Adipocyte (in vitro differentiated cells): ENCODE measurements at places on chromosomes 16 and 17.

DNA sequence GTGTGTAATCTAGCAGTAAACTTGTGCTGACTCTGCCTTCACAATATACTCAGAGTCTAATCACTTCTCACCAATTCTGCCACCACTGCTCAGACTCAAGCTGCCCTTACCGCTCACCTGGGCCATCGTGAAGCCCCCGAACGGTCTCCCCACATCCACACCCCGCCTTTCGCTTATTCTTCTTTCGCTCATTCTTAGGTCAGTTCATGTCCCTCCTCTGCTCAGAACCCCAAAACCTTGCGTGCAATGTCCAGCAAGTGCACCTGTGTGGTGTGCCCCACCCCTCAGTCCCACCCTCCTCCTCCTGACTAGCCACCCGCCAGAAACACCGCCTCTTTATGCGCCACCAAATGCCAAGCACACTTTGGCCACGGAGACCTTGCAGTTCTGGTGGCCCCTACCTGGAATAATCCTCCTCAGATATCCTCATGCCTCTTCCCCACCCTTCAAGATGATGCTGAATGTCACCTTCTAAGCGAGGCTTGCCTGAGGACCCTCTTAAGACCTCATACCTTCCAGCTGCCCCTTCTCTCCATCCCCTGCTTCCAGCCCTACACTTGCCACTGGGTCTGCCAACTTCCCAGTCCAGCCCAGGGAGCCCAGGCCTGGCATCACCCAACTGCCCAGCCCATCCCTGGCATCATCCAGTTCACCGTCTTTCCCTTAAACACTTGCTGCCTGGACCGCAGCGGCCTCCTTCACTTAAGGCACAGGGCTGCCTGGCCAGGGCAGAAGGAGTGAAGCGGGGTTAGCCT lies 34.3 kb upstream of the RBFOX3 start:
- no peak for DNase-seq

GRCh38 chr16:2250652-2251295 lies 613 bp downstream of the ECI1 start:
- DNase-seq = peak; percentile 53

DNA sequence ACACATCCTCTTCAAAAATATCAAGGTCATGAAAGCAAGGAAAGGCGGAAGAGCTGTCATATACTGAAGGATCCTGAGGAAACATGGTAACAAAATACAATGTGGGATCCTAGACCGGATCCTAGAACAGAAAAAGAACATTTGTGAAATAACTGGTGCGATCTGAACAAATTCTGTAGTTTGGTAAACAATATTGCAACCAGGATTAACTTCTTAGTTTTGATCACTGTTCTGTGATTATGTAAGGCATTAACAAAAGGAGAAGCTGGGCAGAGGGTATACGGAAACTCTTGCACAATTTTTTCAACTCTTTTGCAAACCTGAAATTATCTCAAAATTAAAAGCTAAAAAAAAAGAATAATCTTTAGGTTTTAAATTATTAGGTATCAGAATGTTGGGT lies 109.7 kb downstream of the TRIM37 start:
- DNase-seq = no peak

GRCh38 chr17:58648236-58648635 lies 43.6 kb downstream of the TEX14 start:
- no peak for DNase-seq

DNA sequence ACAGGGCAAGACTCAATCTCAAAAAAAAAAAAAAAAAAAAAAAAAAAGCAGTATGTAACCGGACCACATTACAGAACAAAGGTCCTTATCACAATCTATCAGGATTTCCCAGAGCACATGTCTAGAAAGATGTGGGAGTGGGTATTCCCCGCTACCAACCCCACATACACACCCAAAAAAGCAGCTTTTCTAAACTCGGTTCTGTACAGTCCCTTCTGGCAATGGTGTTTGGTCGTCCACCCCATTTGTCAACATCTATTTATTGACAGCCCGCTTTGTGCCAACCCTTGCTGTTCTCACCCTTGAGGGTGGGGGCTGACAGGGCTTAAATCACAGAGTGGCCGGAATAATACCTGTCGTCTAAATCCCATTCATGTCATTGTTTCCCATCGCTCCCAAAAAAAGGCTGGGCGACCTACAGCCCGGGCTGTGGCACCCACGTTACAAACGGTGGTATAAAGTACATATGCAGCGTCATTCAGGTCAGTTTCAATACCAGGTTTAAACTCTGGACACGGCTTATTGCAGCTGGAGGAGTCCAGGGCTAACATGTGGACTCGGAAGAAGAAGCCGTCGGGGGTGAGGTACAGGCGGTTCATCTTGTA lies 3.6 kb downstream of the C17orf58 start:
- DNase-seq = no peak

DNA sequence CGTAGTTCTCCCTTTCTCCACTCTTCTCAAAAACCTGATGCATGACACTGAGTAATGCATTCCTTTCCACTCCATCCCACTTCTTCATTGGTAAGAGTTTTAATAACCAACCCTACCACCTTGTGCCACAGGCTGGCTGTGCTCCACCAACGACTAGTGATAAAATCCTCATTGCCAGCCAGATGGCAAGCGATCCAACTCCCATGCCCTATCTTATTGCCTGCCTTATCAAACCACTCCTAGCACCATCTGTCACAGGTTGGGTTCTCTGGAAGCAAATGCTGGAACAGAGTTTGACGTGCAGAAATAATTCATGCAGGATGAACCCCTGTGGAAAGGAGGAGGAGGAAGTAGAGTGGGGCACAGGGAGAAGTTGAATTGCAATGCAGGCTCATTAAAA lies 99.5 kb downstream of the CHD9NB start:
- DNase-seq = no peak

GRCh38 chr17:80727409-80727755 lies 182.7 kb downstream of the RPTOR start:
- DNase-seq = no peak

- peak; percentile 44 for DNase-seq
Measured at GRCh38 chr17:41082626-41083025, 1.3 kb upstream of the KRTAP4-7 start.

DNA sequence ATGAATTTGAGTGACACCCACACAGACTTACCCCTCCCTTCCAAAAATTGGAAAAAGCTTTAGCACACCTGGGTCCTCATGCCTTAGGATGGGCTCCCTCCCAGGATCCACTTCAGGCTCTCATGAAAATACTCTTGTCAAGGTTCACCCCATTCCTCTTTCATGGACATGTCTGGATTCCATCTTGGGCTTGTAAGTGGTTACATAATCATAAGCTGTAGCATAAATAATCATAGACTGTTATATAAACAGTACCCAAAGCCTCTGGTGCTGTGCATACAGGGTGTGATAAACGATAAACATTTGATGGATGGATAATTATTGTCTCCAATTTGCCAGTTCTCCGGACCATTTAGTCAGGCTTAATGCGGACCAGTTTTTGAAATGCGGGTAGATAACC lies 53.7 kb upstream of the TEKT3 start:
- DNase-seq = no peak

GRCh38 chr17:34464812-34465211 lies 101.8 kb upstream of the CCL1 start:
- no peak for DNase-seq

DNA sequence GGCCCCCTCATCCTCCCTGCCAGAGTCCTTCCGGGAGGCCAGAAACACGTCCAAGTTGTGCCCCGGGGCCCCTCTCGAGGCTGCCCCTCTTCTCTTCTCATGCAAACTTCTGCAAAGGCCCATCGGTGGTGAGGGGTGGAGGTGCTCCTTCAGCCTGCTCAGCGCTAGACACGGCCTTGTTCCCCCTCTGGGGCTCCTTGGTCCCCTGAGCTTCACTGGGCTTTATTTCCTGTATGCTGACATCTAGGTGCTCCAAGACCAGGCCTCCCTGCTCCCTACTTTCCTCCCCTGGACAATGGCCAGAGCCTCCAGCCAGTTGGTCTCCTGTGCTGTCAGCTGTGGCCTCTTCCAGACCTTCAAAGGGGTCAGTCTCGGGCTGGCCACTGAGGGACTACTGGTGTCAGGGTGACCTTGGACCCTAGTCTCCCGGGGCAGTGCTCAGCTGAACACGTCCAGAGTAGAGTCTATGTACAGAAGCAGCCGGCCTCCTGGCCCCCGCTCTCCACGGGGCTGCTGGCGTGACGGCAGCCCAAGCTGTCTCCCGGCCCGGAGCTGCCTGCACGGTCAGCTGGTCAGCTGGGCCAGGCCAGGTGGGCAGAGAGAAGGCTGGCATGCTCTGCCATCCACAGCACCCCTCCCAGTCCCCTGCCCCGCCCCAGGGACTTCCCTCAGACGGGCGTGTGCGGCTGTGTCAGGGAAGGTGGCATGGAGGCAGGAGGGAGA lies 1.7 kb upstream of the PRR35 start:
- DNase-seq = no peak

DNA sequence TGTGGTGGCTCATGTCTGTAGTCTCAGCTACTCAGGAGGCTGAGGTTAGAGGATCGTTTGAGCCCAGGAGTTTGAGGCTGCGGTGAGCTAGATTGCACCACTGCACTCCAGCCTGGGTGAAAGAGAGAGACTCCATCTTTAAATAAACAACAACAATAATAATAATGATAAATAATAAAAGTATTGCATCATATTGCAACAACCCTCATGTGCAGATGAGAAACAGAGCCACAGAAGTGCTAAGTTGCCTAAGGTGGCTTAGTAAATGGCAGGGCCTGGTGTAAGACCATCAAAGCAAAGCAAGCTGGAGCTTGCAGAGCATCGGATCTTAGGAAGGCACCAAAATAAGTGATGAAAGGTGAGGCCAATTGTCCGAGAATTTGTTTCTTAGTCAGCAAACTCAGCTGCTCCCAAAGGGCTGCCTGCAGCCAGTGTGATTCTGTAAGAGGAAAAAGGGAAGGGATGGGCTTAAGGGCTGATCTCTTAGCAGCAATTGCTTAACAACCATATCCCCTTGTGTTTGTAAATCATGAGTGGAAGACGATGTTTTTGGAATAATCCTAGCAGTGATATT lies 45.3 kb upstream of the HS3ST3A1 start:
- DNase-seq = no peak

DNA sequence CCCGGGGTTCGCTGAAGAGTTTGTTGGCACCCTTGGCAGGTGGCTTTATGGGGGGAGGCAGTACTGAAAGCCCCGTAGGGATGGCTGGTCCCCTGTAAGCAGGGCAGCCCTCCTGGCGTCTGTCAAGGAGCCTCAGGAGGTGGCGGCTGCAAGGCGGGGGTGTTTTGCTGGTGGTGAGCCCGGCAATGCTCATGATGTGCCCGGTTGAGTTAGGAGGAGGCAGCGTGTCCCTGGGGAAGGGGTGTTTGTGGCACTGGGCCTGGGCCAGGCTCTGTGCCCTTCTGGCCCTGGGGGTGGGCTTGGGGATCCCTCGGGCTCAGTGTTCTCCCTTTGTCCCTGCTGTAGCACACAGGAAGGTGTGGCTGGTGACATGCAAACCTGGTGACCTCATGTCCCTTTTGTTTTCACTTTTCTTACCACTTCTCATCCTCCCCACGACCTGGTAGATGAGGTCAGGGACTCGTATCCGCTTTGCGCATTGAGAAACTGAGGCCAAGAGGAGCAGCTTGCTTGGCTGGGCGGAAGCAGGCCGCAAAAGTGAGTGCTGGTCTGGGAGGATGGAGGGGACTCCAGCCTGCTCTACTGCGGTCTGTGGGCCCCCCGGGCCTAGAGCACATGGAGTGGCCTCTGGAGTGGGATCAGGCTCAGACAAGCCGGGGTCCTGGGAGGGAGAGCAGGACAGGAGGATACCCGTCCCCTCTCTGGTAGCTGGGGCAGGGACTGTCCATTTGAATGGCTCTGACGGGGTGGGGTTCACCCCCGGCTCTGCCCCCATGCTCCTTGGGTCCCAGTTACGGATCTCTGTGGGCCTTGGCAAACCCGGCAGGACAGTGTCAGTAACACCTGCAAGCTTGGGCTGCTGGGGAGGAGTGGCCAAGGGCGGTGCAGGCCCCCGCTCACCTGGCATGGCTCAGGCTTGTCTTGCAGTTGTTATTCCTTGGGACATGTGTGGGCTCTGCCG lies 2.2 kb downstream of the SNN start:
- DNase-seq = no peak

- DNase-seq = no peak
Measured at GRCh38 chr17:46121165-46121764, 72.0 kb downstream of the KANSL1 start.

- DNase-seq = no peak
Measured at GRCh38 chr17:27545562-27546229, 85.3 kb upstream of the LGALS9 start.

DNA sequence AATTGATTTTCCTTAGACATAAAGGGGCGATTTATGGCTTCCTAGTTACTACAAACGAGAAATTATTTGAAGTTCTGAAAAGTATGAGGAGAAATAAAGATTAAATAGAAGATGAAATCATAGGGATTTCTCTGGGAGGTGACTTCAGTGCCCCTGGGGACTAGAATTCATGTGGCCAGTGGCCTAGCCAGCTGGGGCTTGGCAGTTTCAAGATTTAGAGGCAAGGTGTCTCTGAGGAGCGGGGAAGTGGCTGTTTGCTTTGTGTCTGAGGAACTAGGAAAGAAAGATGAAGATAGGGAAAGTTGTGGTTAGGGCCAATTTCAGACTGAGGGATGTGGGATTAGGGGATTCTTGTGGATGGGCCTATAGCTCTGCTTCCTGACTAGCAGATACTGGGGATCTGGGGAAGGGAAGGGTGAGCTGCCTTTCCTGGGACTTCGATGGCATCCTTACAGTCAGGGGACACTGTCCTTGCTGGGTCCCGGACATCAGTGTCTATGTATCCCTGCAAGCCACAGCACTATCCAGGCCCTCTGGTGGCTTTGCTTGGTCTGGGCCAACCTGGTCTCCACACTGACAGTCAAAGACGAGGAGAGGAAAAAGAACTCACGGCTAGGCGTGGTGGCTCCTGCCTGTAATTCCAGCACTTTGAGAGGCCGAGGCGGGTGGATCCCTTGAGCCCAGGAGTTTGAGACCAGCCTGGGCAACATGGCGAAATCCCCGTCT lies 22.4 kb upstream of the MEOX1 start:
- DNase-seq = no peak

DNA sequence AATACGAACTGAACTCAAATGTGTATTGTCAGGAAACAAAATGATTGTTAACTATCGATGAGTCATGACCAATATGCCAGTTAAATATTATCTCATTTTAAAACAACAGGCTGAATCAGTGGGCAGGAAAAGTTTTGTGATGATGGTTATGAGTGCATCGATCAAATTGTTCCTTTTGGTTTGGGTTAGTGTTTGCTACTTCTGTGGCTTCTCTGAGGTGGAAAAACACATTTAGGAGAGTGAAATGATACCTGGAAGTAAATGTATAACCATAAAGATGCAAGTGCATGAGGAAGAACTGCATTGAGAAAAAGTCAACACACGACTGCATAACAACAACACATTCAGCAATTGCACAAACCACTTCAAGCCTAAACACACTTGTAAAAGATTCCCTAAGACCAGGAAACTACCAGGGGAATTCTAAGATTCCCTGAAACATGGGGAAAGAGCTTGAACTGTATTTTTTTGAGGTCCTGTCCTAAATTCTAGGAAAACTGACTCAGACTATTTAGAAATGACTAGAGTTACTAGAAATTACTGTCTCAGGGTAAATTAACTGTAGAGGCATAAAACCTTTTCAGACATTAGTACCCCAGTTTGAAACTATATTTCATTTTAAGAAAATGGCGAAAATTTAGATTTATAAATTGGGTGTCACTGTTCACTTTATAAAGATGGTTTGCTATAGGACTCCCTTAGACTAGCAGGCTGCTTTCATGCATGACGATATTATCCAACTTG lies 44.8 kb downstream of the CDYL2 start:
- no peak for DNase-seq
